NCI-H1436 treated with DMSO at 0.1 percent for 48 hours (cell line): ENCODE measurements at places on chromosomes 13 and 19.

DNA sequence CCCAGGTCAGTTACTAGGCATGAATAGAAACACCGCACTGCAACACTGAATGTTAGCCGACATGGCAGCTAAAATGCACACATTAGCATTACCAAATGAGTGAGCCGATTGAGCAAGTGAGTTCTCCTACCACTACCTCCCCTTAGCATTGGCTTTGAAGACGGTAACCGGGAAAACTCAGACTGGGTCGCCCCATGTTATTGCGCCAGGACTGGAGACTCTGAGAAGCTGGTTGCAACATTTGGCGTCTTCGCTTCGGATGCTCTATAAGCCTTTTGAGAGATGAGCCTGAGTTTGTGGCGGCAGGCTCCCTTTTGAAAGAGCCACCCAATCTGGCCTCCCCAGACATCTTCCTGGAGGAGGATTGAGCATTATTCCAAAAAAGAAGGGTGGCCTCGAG is 68.5 kb upstream of the POMP start:
- no peak for DNase-seq

DNA sequence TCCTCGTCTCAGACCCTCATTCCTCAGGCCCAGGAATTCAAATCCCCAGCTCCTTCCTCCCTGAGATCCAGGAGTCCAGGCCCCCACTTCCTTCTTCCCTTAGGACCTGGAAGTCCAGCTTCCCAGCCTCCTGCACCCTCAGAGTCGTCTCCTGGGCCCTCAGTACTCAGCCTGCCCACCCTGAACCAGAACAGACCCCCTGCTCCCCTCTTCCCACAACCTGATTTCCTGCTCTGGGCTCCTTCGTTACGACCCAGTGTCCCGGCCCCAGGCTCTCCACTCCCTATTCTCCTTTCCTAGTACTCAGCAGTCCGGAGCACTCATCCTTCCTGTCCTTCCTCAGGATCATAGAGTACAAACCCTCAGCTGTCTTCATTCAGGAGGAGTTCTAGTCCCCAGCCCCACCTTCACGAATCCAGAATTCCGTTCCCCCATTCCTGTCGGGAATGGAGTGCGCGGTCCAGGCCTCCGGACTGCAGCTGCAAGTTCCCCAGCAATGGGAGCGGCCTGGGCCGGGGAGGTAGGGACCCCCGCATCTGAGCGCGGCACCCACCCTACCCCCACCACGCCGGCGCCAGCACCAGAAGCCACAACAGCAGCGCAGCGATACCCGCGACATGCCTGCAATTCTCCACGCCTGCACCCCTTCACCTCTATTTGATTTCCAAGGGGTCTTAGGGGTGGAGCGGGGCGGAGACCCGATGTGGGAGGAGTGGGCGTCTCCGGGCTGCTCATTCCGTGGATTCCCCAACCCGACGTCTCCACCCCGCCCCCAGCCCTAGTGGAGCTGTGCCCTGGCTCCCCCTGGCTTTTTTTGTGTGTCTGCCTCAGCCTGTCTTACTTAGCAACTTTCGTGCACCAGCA is 12.7 kb downstream of the EGLN2 start:
- no peak for DNase-seq

DNA sequence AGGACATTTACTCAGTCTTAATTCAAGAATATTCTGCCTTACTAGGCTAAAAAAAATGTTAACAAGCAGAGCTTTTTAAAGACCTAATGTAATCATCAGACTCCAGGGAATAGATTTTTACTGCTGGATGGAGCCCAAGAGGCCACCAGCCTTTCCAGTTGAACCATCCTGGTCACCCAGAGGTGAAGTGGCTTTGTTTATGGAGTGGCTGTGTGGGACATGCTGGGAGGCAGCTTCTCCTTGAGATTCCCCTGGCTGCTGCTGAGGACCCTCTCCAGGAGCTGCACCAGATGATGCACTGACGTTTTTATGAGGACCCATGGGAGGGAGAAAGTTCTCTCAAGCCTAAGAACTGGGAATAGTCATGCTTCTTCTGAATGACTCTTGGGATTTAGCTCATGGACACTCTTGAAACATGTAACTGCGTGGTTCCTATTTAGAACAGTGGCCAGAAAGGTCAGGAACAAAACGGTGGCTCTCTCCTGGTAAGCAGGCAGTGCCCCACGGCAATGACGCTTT is 205.9 kb upstream of the MIR17HG start:
- no peak for DNase-seq

GRCh38 chr13:36341718-36342117 is 4.5 kb downstream of the SPART start:
- no peak for DNase-seq
